ENCODE measurements at places on chromosomes 11 and 22.

DNA sequence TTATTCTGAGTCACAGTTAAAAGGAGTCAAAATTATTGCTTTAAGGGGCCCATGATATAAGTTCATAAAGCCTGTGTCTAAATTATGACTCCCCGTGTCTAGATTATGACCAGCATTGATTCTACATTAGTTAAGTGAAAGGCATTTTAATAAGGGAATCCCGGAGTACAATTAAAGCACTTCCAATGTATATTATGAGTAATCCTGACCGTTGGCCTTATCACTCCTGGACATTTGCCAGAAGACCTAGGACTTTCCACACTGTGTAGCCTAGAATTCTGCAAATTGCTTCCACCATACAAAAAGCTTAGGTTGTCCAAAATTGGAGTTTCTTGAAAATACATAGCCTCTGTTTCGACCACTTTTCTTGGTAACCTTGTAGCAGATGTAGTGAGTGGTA lies 1292.6 kb downstream of the LRRC4C start:
- no peak for DNase-seq

- no peak for DNase-seq
These were observed 46.9 kb upstream of the MYOD1 start for GRCh38 chr11:17672469-17672868.

- no peak for DNase-seq
These were observed 125.7 kb downstream of the MRTFA start for GRCh38 chr22:40510631-40511364.

- no peak for DNase-seq
These were observed 60.3 kb downstream of the SYTL2 start for GRCh38 chr11:85750646-85751045.

GRCh38 chr11:96339706-96340554 lies 3.1 kb downstream of the MAML2 start:
- peak; percentile 66 for DNase-seq

DNA sequence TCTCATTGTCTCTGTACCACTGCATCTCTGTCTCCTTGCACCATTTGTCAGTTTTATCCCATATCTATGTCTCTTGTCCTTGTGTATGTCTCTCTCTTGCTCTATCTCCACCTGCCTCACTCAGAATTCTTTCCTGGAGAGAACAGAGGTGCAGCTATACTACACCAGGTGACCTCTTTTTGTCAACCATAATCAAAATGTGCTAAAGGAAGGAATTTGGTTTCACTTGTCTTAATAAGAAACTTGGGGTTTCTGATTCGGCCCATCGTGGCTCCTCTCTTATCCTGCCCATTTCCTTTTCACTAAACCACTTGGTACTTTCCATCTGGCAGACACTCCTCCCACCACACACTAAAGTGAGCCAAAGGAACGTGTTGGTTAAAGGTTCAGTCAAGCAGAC lies 2.0 kb upstream of the C11orf42 start:
- DNase-seq: no peak

- no peak for DNase-seq
These were observed 40.3 kb downstream of the ARHGAP42 start for GRCh38 chr11:100727410-100727809.

DNA sequence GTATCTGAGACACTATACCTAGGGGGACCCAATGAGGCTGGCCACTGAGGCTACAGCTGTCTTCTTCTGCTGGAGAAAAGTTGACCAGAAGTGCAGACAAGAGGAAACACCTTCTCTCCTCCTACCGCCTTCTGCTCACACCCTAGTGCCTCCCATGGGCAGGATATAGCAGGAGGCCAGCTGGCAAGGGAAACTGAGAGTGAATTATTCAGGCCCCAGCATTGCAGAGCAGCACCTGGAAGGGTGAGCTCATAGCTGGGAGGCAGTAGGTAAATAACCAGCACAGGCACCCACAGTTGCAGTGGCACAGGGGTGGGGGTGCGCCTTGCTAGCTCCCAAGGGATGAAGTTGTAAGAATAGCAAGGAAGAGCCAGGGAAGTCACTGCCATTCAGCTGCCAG lies 267.4 kb upstream of the NCAM1 start:
- DNase-seq: no peak

DNA sequence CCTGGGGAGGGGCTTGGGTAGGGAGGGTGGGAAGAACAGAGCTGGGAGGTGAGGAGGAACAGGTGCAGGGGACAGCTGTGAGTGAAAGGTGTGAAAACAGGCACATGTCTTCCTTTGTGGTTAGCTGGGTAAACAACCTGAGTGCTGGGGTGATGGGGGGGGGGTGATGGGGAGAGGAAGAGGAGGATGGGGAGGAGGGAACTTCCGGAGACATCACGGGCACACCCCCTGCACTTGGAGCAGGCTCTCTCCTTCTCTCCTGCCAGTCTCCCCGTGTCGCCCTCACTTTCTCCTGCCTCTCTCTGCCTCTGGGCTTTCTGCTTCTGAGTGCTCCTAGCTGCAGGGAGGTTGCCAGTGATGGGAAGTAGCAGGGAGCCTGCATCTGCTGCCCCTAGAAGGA lies 8.8 kb downstream of the CXCR5 start:
- no peak for DNase-seq

DNA sequence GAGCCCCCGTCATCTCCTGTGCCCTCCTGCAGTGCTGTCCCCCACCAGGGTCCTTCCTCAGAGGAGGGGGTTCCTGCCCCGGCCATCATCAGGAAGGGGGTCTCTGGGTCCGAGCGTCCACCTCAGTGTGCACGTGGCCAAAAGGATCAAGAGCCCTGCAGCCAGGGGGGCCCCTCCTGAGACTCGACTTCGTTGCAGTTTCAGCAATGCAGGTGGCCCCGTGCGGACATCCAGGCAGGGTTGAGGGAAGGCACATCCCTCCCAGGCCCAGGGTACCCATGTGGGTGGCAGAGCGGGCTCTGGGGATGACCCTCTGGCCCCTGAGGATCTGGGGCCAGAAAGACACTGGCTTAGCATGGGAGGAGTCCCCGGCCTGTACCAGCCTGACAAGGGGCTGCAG lies 41.3 kb downstream of the LRP5 start:
- no peak for DNase-seq

GRCh38 chr11:43699870-43700269 lies 19.3 kb downstream of the HSD17B12 start:
- DNase-seq: no peak

DNA sequence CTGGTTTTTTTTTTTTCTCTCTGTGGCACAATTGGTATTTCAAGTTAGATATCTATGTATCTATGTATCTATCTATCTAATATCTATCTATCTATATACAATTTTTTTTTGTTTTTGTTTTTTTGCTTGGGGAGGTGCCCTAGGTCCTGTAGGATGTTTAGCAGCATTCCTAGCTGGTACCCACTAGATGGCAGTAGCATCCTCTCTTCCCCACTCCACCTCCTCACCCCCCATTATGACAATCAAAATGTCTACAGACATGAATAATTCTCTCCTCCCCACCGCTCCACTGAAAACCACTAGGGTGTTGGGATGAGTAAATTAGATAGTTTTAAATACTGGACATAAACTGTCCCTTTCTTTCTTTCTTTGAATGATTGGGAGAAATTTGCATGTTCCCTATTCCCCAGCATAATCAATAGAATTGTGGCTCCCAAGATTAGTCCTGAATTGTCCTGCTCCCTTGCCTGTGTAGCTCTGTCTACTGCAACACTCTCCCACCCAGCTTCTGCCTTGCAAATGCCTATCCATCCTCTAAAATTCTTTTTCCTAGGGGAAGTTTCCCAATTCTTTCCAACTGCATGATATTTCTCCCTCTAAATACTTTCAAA lies 1152.4 kb downstream of the LRRC4C start:
- no peak for DNase-seq

- DNase-seq: peak; percentile 65
These were observed 35.2 kb downstream of the TRMU start for GRCh38 chr22:46370584-46371291.

- DNase-seq: peak; percentile 73
These were observed 4.2 kb upstream of the STIP1 start for GRCh38 chr11:64181506-64182411.
